ENCODE measurements at places on chromosomes 4 and X.

- DNase-seq = no peak
Observed at GRCh38 chrX:109841257-109841656, 108.2 kb upstream of the ACSL4 start.

GRCh38 chr4:17939054-17939453 lies 82.5 kb downstream of the LCORL start:
- no peak for DNase-seq

DNA sequence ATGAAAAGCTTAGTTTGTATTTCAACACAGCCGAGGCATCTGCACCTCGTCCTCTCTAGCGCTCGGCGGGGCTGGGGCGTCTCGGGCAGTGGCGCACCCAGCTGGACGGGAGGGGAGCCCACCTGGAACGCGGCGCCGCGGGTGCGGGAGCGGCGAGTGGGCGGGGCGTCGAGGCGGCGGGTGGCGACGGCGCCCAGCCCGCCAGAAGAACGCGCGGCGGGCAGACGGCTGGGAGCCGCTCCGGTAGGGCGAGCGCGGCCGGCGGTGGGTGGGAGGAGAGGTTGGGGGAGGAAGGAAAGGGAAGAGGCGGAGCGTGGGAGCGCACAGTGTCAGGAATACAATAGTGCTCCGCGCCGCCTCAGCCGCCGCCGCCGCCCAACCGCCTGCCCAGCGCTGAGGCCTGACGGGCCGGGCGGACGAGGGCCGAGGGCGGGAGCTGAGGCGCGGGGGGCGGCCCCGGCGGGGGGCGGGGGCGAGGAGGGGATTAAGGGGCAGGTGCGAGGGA lies at the start of gene JADE3:
TSS of gene JADE3 (plus strand) at position 324 of the 505 bp plus-strand sequence. CDS start 72,474 bp downstream, outside the sequence.
- DNase-seq = peak; percentile 84

DNA sequence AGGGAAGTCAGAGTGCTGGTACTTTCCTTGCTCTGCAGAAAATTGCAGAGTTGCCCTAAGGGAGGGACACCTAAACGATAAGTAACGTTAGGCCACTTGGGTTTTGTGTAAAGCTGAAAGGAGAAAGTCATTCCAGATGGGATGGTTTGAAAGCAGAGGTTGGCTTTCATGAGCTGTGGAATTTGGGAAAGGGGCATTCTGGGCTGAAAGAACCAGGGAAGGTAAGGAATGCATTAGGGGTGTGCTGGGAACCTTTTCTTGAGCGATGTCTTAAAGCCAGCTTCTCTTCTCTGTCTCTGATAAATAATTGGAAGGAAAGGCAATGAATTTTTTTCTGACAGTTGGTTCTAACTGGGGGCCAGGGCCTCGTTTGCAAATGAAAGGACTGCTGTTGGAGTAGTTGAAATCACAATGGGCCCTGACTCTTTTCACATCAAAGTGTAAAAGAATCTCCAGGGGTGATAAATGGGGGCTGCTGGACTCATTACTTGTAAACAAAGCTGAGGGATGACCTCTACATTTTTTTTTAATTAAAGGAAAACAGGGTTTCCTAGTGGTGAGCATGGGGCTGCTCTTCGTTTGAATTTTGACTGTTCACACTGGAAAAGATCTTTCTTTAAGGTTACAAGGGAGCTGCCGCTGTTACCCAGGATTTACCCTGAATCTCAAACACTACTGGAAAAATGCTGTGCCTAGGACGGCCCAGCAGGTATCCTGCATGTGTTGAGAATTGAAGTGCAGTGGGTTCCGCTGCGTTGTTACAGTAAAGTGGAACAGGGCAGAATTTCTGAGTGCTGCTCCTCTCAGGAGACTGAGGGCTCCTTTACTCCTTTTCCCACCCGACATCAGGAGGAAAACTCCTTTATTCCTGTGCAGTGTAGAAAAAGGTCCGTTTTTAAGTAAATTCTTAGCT lies 25.0 kb downstream of the AFF1 start:
- no peak for DNase-seq

- DNase-seq = peak; percentile 10
Observed at GRCh38 chr4:105909787-105910281, 14.6 kb downstream of the NPNT start.

GRCh38 chr4:77801260-77801608 lies 17.9 kb downstream of the CNOT6L start:
- DNase-seq = no peak

DNA sequence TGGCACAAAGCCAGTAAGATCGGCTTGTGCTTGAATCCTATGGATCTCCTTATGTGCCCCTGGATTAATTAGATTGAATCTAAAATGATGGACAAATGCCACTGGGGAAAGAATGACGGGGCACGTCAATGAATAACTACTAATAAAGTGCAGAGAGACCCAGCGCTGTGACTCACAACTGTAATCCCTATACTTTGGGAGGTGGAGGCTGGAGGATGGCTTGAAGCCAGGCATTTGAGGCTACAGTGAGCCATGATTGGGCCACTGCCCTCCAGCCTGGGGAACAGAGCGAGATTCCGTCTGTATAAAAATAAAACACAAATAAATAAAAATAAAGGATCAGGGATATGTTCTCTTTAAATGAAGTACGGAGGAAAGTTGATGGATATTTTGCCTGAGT lies 179.4 kb downstream of the DCHS2 start:
- DNase-seq = no peak

DNA sequence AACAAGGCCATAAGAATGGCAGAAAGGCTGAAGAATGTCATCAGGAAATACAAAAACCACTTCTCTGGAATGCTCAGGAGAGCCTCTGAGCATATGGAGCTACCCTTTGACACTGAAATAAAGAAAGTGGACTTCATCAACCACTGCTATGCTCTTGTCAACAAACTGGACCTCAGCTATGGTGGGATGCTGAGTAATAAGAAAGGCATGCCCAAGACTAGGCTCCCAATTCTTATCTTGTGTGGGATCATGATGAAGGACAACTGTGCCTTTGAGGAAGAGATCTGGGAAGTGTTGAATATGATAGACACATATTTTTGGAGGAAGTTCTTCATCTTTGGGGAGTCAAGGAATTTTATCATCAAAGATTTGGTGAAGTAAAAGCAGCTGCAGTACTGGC lies 86.9 kb upstream of the MAGEB16 start:
- DNase-seq = no peak

- DNase-seq = no peak
Observed at GRCh38 chr4:138341739-138342415, 99.7 kb upstream of the SLC7A11 start.

DNA sequence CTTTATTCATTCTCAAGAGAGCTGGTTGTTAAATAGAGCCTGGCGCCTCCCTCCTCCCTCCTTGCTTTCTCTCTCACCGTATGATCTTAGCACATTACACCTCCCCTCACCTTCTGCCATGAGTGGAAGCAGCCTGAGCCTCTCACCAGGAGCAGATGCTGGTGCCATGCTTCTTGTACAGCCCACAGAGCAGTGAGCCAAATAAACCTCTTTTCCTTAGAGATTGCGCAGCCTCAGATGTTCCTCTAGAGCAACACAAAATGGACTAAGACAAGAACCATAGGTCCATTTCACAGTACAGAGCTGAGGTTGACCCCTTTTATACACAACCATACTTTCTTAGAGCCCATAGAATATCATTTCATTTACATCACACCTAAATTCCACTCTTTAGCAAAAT lies 10.1 kb upstream of the TMEM144 start:
- DNase-seq = no peak

Data from GM03348 (cell line).